ENCODE measurements at places on chromosomes 3 and 15.

GRCh38 chr3:42547401-42547945 lies 34.3 kb downstream of the SEC22C start:
- DNase-seq: peak; percentile 50

GRCh38 chr3:57120040-57120439 lies 45.1 kb downstream of the IL17RD start:
- no peak for DNase-seq

- no peak for DNase-seq
Measured at GRCh38 chr15:91782221-91782620, 71.3 kb upstream of the SLCO3A1 start.

DNA sequence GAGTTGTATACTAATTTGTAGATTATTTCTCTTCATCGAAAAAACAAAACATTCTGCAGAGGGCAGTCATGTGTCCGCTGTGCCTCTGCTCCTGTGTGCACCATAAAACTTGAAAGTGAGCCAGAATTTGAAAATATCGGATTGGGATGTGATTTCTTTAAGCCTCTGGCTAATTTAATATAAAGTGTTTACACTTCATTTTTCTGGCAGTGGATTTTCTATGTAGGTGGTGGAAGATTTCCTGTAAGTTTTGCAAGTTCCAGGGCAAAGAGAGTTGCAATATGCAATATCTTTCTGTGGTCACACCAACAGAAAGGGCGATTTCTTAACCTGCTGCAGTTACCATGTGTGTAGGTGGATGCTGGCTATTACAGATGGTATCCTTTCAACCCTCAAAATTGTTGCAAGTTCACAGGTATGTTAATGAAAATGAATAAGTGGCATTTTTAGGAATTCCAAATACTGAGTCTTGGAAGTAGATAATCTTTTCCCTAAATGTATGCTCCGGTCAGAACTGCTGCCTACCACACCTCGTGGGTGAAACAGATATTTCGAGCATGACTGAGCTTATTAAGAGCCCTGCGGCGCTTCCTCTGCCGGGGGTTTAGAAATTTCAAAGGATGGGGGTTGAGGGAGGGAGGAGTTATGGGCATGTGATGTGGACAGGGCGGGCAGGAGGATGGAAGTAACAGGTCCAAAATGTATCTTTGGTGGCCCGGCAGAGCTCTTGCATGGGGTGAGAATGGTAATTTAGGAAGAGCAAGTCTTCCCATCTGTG lies 134.0 kb downstream of the PGPEP1L start:
- DNase-seq: no peak

DNA sequence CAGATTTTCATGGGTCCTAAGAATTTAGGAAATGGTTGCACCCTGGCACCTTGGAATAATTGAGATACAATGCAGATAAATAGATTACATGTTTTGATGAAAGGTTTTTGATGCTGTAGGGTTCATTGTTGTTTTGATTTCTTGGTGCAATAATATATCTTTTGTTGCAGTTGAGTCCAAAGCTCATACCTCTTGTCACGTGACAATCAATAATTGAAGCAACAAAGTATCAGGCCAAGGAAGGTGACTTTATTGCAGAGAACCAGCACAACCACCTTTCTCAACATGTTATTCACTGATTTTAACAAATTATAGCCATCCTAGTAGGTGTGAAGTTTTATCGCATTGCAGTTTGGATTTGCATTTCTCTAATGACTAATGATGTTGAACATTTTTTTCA lies 285.5 kb upstream of the SLCO3A1 start:
- no peak for DNase-seq

DNA sequence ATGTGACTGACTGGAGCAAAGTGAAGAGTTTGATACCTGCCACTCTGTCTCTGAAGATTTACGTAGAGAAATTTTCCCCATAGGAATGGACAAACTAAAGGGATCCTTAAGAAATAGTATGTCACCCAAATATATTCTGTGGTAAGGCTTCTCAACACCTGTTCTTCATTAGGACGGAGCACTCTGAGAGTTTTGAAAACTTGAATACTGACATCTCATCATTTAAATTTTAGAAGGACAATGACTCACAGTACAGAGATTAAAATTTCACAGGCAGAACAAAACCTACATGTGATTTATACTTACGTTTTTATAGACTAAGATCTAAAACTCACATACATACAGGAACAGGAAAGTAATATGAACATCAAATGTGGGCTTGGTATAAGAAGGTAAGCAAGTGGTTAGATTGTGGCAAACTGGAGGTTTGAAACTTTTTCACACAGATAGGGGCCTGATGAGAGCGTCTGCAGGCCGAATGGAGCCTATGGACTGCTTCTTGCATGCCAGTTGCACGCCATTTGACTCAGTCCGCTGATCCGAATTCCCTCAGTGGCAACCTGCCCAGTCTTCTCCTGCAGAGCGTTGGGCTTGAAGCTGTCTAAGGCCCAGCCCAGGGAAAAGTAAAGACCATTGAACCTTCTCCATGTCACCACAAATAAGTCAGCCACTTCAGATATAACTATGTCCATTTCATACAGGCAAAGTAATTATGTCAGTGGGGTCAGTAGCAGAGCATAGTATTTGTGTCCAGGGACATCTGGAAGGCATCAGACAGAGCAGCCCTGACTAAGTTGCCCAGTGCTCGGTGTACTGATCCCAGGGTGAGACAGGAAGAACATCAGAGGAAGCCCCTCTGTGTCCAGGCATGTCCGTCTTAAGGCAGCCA lies 45.7 kb downstream of the ZBTB38 start:
- DNase-seq: no peak

DNA sequence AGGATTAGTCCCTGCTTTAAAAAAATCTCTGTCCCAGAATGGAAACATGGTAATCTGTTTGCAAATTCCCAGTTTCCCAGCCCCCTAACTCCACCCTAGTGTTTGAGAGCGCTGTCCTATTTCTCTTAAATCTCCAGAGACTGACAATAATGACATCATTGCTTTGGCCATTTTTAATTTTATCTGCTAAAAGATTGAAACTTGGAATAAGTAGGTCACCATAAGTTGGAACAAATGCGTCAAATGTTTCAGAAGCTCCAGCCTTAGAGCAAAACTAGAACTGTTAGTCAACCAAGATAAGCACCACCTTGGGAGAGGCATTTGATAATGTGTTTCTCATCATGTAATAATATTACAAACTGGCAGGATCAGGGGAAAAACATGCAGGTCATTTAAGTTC lies 25.7 kb upstream of the MB21D2 start:
- DNase-seq: no peak

- no peak for DNase-seq
Measured at GRCh38 chr3:4645468-4645867, 152.3 kb downstream of the ITPR1 start.

DNA sequence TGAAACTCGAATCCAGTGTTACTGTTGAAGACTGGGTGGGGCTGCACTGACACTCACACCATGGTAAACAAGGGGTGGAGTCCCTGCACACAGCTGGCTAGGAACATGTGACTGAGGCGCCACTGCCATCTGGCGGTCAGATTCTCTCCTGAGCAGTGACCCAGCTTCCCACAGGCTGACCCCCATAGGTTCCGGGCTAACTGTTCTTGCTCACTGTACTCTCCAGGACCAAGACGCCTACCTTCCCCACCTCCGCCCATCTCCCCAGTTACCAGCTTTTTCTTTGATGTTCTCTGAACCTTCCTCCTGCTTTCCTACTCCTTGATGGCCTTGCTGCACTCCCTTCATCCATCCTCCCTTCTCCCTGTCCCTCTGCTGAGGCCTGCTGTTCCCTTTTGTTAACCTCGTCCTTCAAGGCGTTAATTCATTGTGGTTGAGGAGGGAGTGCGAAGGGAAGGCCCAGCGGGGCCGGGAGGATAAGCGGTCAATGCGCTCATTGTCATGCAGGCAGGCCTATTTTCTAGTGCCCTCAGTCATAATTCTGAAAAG lies 115.2 kb downstream of the ATP8B4 start:
- DNase-seq: peak; percentile 9

GRCh38 chr15:73161546-73161945 lies 109.3 kb downstream of the NEO1 start:
- DNase-seq: no peak

DNA sequence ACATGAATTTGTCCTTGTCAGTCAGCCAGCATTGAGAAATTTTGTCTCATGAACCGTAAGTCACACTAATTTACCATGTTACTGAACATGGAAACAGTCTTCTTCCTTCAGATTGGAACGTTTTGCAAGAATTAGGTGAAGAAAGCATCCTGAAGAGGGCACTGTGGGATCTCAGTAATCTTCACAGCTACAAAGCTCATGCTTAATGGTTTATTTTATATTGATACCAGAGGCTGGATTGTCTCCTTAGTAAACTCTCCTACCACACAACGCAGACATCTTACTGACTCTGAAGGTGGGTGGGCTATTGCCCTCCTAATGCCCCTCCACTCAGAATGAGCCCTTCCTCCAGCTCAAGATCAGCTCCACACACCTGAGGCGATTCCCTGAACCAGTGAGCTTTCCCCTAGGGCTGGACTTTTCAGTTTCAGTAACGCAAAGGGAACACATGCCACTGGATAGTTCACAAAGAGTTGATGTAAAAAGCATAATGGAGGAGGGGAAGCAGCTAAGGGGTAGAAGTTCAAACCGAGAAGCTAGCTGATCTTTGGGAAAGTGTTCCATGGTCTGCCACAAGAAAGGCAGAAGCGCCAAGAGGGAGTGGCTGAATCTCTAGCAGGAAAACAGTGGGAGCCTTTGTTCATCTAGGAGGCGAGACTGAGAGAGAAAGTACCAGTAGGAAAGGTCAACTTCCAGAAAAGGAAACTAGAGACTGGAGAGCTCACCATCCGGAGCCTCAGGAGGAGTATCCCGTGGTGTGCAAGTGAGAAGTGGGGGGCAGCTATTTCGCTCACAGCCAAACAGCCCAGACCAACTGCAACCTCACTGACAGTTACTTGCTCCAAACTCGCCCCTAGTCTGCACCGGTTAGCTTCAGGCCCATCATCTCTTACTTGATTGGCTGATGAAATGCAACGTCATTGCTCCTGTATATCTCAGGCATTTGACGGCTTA lies at the start of gene SLC9C1:
Gene SLC9C1, minus strand, starts transcription at position 849 of the 954 bp plus-strand sequence. CDS start 7,425 bp downstream, outside the sequence.
- no peak for DNase-seq

- no peak for DNase-seq
Measured at GRCh38 chr3:67557848-67558355, 96.5 kb downstream of the SUCLG2 start.

DNA sequence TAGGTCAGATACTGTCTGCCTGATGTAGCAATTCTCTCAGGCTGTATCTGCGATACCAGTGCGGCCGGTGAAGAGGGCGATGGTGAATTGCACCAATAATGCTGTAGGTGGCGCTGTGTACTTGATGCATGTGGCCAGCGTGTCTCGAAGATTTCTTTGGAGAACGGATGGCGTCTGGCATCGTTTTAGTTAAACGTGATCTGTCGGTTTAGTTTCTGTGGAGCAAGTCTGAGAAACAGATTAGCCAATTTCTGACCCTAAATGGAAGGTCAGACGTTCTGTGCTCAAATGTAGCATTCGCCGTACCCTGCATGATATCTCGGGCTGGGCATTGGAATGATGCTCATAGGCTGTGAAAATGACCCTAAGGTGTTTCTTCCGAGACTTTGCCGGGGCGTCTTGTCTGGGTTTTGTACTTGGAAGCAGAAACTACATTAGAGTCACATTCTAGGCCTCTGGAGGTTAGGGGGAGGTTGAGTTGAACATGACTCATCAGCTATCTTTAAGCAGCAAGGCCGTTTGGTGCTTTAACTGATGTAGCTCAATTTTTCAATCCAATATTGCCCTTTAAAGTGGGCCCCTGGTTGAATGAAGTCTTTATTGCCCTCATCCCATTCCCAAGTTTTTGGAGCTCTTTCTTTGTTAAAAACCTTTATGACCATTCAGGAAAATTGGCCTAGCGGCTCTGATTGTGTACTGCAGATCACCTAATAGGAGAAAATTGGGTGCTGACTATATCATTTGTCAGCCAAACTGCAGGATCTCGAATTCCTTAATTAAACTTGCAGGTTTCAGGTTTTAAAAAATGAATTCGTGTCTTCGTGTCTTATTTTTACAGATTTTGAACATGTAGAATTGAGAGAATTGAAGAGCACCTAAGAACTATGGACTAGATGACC lies 80.0 kb downstream of the SQOR start:
- no peak for DNase-seq

GRCh38 chr3:128307029-128307633 lies 153.8 kb downstream of the EEFSEC start:
- no peak for DNase-seq

DNA sequence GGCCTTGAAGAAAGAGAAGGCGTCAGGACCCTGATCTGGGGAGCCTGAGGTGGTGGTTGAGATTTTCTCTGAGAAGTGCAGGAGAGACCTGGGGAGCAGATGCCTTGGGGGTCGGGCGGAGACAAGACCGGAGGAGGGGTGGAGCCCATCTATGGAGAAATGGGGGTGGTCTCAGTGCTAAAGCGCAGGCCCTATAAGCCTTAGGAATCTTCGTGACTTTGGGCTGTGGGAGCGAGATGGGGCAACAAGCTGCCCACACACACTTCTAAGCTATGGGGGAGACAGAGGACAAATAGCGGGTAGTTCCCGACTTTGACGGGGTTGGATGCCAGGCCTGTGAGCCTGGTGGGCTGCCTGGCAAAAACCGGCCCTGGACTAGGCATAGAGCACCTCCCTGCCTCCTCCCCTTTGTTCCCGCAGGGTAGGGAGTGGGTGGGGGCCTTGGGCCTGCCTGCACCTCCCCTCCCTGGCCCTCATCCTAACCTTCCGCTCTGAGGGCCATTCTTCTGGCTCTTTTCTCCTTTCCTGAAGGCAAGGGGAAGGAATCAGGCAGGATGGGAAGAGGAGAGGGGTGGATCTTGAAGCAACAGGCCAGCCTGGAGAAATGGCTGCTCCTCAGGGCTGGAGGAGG lies 880 bp downstream of the NISCH start:
- DNase-seq: no peak

DNA sequence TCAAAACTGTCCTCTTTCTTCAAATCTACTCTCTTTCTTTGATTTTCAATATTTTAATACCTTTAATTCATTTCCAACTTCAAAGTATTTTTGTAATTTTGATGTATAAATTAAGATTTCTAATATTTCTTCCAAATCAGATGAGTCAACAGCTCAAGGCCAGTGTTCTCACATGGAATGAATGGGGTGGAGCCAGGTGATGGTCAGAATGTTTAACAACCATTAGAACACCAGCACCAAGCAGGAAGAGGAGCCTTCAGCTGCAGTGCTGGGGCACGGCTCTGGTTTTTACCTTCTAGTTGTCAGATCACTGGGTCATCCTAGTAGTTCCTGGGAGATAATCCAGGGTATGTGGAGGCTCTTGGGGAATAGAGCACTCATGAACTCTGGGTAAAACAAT lies 494.5 kb upstream of the PDZRN3 start:
- no peak for DNase-seq

GRCh38 chr3:16338999-16339398 lies 74.0 kb downstream of the OXNAD1 start:
- DNase-seq: no peak

DNA sequence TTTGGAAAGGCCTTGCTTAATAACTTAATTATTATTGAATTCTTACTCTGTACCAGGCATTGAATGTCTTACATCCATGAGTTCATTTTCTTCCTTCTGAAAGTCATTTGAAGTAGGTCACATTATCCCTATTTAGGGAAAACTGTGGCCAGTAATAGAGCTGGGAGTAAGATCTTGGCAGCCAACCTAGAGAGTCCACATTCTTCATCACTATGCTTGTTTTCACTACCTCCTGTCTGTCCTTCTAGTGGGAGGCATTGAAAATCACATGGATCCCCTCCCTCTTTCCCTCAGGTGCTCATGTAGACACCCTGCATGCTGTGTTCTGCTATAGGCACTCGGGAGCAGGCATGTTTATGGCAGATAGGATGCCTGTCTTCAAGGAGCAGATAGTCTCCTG lies 154.9 kb downstream of the EBLN2 start:
- no peak for DNase-seq
